Gastroesophageal sphincter (tissue), 4 donors: ENCODE measurements at places on chromosomes 13 and 19.

GRCh38 chr19:40604647-40605215 is 3.6 kb downstream of the LTBP4 start:
- ATAC-seq = no peak

- no peak for ATAC-seq
Observed at GRCh38 chr13:59747529-59747928, 416.2 kb downstream of the DIAPH3 start.

DNA sequence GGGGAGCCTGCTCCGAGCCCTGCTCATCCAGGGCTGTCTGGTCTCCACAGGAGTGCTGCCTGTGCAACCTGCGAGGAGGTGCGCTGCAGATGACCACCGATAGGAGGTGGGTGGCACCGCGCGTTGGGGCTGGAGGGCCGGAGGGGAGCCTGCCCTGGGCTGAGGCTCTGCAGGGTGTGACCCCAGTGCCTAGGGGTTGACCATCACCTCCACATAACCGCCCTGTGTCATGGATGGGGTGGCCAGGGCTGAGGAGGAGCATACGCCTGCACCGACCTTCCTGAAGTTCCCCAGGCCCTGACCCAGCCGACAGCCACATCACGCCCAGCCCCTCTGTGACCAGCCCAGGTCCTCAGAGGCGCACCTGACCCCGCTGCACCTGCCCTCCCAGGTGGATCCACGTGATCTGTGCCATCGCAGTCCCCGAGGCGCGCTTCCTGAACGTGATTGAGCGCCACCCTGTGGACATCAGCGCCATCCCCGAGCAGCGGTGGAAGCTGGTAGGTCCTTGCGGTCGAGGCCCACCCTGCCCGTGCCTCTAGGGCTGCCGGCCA is 168.7 kb downstream of the KDM4B start:
- ATAC-seq = no peak

DNA sequence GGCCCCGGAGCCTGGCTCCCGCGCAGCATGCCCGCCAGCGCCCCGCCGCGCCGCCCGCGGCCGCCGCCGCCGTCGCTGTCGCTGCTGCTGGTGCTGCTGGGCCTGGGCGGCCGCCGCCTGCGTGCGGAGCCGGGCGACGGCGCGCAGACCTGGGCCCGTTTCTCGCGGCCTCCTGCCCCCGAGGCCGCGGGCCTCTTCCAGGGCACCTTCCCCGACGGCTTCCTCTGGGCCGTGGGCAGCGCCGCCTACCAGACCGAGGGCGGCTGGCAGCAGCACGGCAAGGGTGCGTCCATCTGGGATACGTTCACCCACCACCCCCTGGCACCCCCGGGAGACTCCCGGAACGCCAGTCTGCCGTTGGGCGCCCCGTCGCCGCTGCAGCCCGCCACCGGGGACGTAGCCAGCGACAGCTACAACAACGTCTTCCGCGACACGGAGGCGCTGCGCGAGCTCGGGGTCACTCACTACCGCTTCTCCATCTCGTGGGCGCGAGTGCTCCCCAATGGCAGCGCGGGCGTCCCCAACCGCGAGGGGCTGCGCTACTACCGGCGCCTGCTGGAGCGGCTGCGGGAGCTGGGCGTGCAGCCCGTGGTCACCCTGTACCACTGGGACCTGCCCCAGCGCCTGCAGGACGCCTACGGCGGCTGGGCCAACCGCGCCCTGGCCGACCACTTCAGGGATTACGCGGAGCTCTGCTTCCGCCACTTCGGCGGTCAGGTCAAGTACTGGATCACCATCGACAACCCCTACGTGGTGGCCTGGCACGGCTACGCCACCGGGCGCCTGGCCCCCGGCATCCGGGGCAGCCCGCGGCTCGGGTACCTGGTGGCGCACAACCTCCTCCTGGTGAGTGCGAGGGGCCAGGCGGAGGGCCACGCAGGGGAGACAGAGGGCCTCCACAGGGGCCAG is at the start of gene KL:
Gene KL, plus strand, starts transcription at position 10 of the 909 bp plus-strand sequence. Its CDS starts 18 bp downstream, at position 28.
- peak; percentile 34 for ATAC-seq

DNA sequence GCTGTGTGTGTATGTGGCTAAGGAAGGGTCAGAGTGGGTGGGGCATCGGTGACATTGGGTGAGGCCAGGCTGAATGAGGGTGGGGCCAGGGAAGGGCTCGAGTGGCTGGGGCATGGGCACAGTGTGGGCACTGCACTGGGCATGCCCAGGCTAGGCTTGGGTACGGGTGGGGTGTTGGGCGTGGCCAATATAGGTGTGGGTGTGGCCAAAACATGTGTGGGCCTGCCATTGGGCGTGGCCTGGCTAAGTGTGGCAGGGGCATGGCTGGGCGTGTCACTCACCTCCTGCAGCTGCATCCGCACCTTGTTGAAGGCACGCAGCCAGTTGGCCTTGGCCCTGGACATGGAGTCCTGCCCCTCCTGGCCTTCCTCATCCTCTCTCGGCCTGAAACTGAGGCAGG is 33.2 kb downstream of the UNC13A start:
- no peak for ATAC-seq

- ATAC-seq = no peak
Observed at GRCh38 chr13:28557725-28558520, 63.0 kb upstream of the FLT1 start.

GRCh38 chr19:33462112-33462791 is 59.3 kb downstream of the PEPD start:
- ATAC-seq = no peak

- ATAC-seq = no peak
Observed at GRCh38 chr13:114037674-114038073, 63.8 kb upstream of the C13orf46 start.

DNA sequence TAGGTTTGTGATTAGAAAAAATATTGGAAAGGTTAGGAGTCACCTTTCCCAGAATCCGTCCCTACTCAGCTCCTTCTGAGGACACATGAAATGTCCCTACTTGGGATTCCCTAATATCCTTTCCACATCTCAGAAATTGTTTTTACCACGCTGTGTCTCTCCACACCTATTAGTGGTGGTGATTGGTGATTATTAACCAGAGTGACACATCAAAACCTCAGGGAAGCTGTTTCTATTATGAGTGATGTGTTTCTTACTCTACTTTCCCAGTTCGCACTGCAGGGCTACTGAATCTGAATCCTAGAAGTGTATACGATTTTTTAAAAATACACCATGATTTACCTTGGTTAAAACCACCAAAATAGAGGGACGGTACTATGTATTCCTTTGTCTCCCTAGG is 460.8 kb downstream of the TBC1D4 start:
- no peak for ATAC-seq

DNA sequence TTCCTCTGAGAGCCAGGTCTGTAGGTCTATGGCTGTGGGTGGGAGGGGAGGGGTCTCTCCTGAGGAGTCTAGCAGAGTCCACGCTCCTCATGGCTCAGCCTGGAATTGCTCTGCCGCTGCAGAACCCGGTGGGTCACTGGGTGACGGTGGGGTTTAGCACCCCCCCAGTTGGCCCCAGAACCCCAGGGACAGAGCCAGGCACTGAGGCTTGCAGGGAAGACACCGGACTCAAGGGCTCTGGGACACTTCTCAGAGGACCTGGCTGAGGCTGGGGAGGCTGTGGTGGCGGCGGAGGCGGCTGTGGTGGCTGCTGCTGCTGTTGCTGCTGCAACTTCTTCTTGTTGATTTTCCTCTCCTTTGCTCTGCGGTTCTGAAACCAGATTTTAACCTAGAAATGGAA is 6.1 kb downstream of the CDX2 start:
- ATAC-seq = no peak

DNA sequence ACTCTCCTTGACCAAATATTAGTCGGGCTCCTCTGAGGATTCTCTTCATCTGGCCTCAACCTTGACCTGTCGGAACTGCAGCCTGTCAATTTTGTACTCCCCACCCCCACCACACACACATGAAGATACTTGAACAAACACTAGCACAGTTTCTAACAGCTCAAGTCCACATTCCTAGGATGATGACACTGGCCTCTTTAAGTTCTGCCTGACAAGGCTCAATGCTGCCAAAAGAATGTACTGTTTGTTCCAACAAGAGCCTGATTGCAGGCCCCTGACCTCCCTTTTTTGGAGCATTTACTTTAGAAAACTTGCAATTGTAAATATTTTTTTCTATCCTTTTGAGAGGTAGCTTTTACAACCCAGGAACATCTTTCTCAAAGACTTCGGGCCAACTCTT is 169.2 kb upstream of the IRS2 start:
- no peak for ATAC-seq

DNA sequence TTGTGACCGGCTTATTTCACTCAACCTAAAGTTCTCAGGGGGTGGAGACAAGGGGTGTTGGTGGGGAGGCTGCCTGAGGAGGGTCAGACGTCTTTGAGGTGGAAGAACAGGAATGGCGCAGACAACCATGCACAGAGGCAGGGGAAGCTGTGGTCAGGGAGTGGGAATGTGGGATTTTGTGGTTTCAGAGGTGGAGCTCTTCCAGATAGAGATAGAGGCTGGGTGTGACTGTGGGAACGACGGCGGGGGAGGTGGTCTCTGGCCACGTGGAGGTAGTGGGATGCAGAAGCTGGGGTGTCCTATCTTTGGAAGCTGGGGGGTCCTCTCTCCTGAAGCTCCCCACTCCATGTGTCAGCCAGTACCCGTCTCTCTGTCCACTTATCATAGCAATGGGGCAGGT is 7.8 kb upstream of the KLK14 start:
- ATAC-seq = no peak

DNA sequence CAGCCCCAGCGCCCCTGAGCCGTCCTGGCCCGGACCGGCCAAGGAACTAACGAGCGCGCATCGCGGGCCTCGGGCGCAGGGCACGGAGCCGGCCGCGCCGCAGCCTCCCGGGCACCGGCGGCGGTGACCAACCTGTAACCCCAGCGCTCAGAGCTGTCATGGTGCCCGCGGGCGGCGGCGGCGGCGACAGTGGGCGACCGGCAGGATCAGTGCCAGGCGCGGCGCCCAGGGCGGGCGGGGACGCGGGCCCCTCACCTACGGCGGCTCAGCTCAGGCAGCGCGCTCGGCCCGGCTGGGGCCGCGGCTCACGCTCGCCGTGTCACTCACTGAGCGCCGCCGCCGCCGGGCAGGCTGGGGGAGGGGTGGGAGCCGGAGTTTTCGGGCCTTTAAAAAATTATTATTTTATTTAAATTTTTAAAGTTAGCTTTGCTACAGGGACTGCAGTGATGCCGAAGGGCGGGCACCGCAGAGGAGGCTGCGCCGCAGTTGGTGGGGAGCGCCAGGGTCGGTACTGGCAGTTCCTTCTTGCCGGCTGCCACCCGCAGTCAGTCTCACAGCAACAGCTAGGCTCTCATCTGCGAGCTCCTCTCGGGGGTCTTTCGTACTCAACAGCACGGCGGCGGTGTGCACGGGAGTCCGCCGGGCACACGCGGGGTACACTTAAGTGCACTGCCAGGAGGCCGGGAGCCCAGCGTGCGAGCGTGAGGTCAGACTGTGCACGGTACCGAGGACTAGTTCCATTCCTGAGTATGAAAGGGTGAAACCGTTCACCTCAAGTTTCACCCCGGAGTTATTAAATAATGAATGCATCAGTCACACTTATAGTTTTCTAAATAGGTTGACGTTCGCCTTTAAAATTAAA is at the start of gene NALCN:
Gene NALCN, minus strand, starts transcription at position 328 of the 862 bp plus-strand sequence. CDS start 17,382 bp downstream, outside the sequence.
- ATAC-seq = peak; percentile 65

DNA sequence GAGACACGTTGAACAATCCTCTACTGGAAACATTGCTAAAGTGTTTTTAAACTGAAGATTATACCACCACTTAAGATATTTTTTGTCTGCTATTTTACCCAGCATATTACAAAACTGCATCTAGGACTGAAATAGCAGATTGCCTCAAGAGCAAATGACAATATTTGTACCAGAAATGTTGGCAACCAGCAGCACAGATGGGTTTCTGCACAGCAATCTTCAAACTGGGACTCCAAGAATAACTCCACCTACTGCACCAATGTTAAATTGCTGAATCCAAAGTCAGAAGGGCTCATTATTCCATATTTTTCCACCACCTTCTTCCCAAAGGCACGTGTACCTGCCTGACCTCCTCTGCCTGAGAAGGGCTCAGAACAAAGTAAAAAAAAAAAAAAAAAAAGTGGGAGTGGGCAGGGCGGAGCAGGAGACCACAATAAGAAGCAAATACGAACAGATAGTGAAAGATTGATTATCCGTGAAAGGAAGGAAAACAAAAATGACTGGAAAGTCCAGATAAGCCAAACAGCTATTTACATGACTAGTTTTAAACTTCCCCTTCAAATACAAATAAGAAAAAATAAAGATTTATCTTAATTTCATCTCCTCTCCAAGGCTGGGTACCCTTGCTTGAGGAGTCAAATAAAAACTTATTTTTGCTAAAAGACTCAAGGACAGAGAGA is 79.4 kb downstream of the FOXO1 start:
- peak; percentile 22 for ATAC-seq

- no peak for ATAC-seq
Observed at GRCh38 chr19:30245401-30246039, 126.7 kb upstream of the ZNF536 start.

- ATAC-seq = no peak
Observed at GRCh38 chr13:112012016-112012704, 54.8 kb upstream of the SOX1 start.

GRCh38 chr19:35851213-35852028 is 883 bp downstream of the NPHS1 start:
- ATAC-seq = no peak

- ATAC-seq = no peak
Observed at GRCh38 chr13:77529501-77529840, 6.0 kb upstream of the SCEL start.

GRCh38 chr13:106008540-106008939 is 526.9 kb downstream of the EFNB2 start:
- ATAC-seq = no peak

GRCh38 chr13:46531953-46532352 is 21.0 kb upstream of the LRCH1 start:
- no peak for ATAC-seq

DNA sequence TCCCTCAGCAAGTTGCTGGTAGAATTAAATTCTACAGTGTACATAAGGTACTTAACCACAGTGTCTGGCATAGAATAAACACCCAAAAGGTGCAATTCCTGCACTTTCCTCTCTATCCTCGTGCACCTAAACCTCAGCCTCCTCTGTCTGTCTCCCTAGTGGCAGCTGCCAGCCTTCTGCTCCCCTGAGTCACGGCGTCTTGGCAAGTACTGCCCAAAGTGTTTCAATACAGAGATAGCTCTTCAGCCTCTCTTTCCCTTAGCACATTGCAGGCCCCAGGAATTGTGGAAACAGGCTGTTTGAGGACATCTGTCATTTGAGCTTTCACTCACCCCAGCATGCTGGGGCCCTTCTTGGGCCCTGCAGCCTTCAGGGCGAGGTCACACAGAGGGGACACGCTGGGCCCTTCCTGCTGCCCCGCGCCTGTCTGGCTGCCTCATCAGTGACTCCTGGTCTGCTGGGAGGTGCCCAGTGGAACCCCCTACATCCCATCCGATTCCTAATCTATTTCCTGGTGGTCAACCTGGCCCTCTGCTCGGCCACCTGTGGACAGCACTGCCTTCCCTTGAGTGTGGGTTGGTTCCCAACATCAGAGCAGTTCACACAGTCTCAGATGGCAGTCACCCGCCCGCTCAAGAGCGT is 19.3 kb downstream of the COL4A2 start:
- no peak for ATAC-seq

GRCh38 chr13:73110814-73111213 is 52.0 kb downstream of the KLF5 start:
- no peak for ATAC-seq
